ENCODE measurements at places on chromosomes 4 and X. TPM values are rescaled to one million over a fixed set of nuclear protein-coding genes. Genes with fewer than 3 reads are reported as not detected.

DNA sequence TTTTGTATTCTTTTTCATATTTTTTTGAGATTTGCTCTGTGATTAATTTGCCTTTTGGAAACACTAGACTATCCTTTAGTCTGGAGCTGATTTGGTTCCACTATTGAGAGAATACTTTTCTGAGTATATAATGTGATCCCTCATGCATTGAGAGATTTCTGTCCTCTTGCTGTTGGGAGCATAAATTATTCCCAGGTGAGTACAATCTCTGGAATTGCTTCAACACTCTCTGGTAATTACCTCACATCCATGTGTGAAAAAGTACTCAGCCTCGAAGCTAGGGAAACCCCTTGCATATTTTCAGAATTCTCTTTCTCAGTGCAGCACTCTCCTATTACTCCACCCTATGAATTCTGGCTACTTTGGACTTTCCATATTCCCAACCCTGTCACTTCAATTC lies 550.0 kb downstream of the RAPGEF2 start:
- no peak for DNase-seq

- DNase-seq, result no peak
These were observed 249.2 kb upstream of the GPRIN3 start for GRCh38 chr4:89556601-89557305.

ARR3 gene
- not detected for total RNA-seq

DNA sequence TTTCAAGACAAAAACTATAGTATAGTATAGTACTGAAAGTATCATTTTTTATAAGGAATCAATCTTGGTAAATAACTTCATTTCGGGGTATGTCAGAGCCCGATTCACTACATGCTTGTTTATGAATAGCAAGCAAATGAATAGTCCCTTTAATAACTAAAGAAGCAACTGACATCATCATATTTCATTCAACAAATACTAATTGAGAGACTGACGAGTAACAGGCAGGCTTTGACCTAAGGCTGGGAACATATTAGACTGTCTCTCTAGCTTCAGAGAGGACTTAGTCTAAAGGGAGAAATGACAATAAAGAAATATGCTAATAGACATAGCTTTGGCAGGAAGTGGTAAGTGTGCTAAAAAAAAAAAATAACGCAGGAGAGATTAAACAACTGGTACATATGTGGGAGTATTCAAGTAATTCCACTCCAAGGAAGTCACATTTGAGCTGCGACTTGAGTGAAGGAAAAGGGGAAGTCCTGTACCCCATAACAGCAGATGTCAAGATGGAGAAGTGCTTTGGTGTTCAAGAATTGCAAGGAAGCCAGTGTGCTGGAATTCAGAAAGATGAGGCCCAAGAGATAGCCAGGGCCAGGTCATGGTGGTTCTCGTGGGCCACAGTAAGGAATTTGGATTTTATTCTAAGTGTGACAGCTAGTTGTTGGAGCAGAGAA lies 284.9 kb downstream of the FBXO8 start:
- DNase-seq, result no peak

DNA sequence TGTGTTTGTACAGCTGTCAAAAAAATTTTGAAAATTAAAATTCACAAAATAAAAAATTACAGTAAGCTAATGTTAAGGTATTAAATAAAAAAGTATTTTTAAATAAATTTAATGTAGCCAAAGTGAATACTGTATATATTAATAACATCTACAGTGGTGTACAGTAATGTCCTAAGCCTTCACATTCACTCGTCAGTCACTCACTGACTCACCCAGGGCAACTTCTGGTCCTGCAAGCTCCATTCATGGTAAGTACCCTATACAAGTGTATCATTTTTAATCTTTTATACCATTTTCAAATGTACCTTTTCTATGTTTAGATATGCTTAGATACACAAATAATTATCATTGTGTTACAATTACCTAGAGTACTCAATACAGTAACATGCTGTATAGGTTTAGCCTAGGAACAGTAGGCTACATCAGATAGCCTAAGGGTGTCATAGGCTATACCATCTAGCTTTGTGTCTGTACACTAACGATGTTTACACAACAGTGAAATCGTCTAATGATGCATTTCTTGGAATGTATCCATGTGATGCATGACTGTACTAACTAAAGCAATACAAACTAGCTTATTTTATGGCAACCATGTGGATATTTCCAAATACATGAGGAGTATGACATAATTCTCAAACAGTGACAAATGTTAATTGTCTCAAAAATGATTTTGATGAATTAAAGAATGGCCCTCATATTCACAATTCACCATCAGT lies 13.7 kb downstream of the DDX60 start:
- no peak for DNase-seq
